ENCODE measurements at places on chromosomes 1 and 21.

DNA sequence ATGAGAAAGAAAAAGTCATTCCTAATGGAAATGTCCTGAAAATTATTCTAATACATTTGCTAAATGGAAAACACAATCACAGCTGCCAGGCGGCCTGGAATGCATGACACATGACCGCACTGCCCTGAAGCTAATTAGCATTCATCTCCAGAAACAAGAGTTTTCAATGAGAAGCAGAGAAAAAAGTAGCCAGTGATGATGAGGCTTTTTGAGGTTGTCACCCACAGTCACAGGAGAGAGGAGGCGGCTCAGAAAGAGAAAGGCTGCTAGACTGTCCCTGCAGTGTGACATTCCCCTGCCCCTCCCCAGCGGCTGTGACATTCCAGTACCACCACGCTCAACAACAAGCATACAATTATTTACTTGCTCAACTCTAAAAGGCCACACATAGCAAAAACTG is 122.9 kb upstream of the KRTAP19-8 start:
- DNase-seq: peak; percentile 74

DNA sequence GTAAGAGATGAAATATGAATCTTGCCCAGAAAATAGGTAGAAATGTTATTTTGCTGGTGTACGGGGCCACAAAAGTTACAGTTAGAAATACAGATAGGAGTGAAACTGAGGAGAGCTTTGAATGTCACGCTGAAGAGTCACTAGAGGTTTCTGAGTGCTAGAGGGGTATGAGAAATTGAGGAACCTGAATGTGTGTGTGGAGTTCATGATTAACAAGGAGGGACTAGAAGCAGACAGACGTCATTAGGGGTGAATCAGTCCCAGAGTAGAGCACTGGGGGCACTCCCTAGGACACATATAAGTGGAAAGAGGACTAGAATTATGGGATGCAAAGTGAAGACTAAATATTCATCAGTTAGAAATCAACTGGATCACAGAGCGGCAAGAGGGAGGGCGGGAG is 188.9 kb upstream of the MAP1LC3C start:
- DNase-seq: no peak

GRCh38 chr1:25804244-25804963 is 4.4 kb downstream of the SELENON start:
- no peak for DNase-seq

GRCh38 chr1:209767096-209767495 is 11.2 kb downstream of the TRAF3IP3 start:
- DNase-seq: no peak

GRCh38 chr1:6886523-6886922 is 101.3 kb downstream of the CAMTA1 start:
- no peak for DNase-seq

GRCh38 chr1:59156526-59157199 is 140.2 kb upstream of the FGGY start:
- peak; percentile 90 for DNase-seq

GRCh38 chr1:54888080-54888733 is 1.2 kb upstream of the DHCR24 start:
- DNase-seq: no peak

DNA sequence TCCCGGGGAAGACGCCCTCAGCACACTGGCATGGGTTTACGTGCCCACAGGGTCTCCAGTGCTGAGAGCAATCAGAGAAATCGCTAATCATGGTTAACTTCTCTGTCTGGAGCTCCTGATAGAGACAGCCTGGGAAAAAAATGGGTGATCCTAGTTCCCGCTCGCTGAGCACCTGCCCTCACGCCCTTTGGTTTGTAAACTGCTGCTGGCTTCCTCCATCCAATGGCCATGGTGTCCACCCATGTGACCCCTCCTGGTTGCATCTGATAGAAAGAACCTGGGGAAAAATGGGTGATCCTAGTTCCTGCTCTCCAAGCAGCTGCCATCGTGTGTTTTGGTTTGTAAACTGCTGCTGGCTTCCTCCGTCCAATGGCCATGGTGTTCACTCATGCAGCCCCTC is 402.2 kb downstream of the PRDM2 start:
- DNase-seq: no peak

DNA sequence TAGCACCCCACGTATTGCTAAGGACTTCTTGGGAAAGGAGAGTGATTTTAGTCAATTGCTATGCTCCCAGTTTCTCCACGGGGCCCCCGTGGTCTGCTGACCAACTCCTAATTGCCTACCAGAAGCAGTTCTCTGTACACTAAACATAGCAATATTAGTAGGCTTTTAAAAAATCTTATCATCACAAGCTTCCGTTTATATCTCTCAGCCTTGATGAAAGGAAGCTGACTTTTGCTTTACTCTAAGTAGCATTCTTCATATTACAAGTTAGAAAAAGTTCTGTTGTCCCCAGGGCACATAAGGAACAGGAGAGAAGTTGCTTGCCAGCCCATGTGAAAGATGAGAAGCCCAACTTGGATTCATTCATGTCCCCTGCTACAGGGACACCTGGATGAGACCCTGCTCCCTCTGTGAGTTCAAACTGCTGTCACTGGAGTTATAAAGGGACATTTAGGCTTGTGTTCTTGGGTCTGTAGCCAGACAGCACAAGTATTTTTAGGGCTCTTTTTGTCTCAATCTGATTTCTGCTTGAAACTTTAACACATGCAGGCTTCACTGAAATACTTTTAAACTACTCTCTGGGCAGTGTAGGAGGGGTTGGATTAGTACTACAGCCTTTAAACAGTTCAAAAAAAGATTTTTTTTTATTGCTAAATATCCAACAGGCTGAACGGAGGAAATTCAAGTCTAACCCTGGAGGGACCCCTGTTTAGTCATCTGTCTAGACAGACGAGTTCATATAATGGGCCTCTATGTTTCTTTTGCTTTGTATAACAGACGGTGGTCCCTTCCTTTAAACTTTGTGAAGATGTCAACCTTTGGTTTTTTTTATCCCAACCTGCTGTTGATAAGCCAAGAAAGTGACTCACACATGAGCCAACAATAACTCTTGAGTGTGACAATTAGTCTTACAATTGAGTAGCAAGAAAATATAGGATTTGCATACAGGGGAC is 29.5 kb downstream of the TGFB2 start:
- DNase-seq: peak; percentile 75

- DNase-seq: no peak
These were observed 107.0 kb downstream of the ZC3H11B start for GRCh38 chr1:219505886-219506285.

DNA sequence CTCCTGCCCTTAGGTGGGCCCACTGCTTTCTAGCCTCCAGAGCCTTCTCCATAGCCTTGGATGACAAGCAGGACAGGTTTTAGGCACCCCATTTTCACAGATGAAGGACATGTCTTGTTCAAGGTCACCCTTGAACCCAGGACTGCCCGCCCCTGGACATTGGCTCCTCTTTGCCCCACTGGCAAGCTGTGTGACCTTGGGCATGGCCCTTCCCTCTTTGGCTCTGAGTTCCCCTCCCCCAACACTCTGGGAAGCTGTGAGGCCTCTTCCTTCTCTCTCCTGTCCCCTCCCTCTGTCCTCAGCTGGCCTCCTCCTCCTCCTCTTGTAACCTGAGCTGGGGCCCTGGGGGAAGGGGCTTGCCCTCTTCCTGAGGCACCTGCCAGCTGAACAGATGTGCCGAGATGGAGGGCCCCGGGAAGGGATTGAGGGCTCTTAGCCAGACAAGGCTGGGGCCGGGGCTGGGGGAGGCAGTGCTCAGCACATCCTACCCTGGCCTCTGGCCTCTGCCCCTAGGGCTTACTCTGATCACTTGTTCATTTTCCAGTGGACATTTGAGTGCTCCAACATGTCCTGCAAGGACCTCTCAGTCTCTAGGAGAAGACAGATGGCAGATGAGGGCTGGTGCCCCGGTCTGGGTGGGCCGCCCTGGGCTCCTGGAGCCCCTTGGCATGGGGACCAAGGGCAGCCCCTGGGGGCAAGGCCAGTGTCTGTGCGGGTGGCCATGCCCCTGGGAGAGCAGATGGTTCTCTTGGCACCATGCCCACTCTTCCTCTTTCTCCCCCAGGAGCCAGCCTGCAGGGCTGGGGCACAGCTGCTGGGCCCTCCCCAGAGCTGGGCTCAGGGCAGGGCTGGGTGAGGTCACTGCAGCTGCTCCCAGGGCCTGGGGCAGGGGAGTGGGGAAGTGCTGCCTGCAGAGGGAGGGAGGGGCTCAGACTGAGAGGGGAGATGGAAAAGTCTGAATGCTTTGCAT is 10.7 kb downstream of the FOXO6 start:
- no peak for DNase-seq

DNA sequence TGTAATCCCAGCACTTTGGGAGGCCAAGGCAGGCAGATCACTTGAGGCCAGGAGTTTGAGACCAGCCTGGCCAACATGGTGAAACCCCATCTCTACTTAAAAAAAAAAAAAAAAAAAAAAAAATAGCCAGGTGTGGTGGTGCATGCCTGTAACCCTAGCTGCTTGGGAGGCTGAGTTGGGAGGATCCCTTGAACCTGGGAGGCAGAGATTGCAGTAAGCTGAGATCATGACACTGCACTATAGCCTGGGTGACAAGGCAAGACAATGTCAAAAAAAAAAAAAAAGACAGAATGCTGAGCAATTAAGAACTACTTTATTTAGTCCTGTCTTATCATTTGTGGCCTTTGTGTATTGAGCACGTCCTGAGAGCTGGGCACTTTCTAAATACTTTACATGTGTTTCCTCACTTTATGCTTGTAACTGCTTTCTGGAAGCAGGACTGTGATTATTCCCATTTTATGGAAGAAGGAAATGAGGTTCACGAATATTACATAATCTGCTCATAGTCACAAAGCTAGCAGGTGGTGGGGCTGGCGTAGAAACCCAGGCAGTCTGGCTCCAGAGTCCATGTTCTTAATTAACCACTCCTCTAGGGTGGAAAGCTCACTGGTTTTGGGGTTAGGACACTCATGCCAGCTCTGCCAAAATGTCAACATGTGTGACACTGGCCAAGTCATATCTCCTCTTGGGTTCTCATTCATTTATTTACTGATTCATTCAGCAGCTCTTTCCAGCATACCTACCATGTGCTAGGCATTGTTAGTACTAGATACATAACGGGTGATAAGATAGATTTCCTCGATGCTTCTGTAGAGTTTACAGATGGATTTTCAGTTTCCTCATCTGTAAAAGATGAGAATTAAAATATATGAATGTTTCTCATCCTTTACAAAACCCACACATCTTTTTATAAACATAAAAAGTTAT is 57.7 kb downstream of the DDR2 start:
- DNase-seq: peak; percentile 60

DNA sequence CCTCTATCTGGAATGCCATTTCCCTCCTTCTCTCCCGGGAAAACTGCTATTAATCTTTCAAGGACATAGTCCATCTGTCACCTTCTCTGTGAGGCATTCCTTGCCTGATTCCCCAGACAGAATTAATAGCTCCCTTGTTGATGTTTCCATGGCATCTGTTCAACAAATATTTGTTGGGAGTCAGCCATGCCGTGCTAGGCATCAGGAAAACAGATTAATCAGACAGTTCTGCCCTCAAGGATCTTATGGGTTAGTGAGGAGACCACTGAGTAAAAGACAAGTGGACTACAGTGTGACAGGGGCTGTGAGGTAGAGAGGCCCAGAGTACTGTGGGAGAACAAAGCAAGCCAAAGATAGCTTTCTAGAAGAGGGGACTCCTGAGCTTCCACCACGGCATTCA is 11.4 kb upstream of the MAGOH start:
- DNase-seq: peak; percentile 53

- DNase-seq: no peak
These were observed 217.6 kb upstream of the SAMSN1 start for GRCh38 chr21:14763695-14764064.

GRCh38 chr1:1393014-1393413 is 6.1 kb downstream of the CCNL2 start:
- DNase-seq: no peak

DNA sequence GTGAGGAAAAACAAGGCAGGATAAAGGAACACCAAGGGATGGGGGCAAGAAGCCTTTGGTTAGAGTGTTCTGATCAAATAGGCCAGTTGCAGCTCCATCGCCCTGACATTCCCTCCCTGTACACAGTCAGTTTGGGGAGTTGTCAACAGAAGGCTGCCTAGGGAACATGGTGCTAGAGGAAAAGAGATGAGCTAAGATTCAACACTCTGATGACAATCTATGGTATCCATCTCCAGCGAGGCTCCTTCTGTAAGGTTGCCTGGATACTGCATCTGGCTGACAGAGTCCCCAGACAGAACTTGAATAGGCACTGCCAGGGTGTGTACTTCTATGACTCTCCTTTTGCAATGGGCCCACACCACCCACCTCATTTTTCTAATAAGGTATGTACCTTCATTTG is 11.2 kb upstream of the SLAMF9 start:
- DNase-seq: no peak

DNA sequence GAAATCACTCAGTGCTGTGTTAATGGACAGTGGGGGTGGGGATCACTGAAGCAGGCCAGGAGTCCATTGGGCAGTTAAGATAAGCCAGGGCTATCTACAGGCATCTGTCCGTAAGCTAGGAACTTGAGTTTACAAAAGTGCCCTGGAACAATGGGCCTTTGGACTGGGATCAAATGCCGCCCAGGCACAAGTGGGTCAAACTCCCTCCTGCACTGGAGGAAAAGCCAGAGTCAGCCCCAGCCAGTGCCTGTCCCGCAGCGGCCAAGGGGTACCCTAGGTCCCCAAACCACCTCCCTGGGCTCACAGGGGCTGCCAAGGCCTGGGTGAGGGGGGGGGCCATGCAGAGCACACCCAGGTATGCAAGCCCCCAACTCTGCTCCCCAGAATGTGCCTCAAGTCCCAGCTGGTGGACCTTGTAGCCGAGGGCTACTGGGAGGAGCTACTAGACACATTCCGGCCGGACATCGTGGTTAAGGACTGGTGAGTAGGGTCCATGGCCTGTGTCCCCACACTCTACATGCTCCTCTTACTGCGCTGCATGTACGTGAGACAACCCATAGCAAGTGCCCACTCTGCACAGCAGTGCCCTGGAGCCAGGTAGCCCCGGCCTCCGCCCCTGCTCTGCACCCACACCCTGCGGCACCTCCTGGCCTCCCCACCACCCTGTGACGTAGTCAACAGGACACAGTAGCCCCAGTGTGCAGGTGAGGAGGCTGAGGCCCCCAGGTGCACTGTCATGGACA is 7.7 kb downstream of the FBXO6 start:
- no peak for DNase-seq

GRCh38 chr1:235250430-235250829 is 77.5 kb downstream of the ARID4B start:
- DNase-seq: no peak

- DNase-seq: no peak
These were observed 459.2 kb upstream of the DAB1 start for GRCh38 chr1:57882934-57883641.
